Ovary (tissue), 10 donors: ENCODE measurements at places on chromosomes 11 and 22. TPM values are rescaled to one million over a fixed set of nuclear protein-coding genes. Genes with fewer than 3 reads are reported as not detected.
A peak's percentile ranks its signal among the peaks of the same experiment; 100 is the strongest.

Gene CNGA4
- 0.10 TPM for polyA plus RNA-seq

DNA sequence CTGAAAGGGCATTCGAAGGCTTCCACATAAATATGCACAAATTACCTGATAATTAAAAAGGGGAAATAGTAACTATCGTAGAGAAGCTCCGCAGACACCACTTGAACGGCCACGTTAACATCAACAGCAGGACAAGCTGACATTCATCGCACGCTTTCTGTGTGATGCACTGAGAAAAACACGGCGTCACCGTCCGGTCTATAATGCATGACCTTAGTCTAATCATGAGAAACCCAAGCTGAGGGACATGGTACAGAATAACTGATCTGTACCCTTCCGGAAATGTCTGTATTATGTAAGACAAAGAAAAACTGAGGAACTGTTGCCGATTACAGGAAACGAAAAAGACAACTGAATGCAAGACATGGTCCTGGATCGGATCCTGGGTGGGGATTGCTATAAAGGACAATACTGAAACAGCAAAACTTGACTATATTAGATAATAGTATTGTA is 678 bp upstream of the RANGAP1 start:
- no peak for DNase-seq

Gene KCNJ1
- not detected for polyA plus RNA-seq

GRCh38 chr11:65468874-65469333 is 29.9 kb upstream of the MALAT1 start:
- DNase-seq, result peak; percentile 70
